ENCODE measurements at places on chromosomes 1 and 21.

- no peak for DNase-seq
Measured at GRCh38 chr1:66271904-66272254, 262.1 kb upstream of the SGIP1 start.

GRCh38 chr1:79896140-79896539, 889.6 kb upstream of the ADGRL4 start:
- DNase-seq: no peak

DNA sequence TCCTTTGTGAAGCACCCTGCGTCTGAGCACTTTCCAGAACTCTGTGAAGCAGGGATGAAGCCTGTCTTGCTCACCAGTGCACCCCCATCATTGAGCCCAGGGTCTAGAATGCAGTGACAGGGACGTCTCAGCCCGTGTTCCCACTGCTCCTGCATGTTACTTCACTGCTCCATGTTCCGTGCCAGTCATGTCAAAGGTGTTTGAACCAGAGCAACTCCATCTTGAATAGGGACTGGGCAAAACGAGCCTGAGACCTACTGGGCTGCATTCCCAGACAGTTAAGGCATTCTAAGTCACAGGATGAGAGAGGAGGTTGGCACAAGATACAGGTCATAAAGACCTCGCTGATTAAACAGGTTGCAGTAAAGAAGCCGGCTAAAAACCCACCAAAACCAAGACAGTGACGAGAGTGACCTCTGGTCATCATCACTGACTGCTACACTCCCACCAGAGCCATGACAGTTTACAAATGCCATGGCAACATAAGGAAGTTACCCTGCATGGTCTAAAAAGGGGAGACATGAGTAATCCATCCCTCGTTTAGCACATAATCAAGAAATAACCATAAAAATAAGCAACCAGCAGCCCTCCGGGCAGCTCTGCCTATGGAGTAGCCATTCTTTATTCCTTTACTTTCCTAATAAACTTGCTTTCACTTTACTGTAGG, 63.2 kb downstream of the SDC3 start:
- DNase-seq: no peak

GRCh38 chr1:36859926-36860325, 174.4 kb downstream of the GRIK3 start:
- DNase-seq: no peak

- no peak for DNase-seq
Measured at GRCh38 chr1:24308365-24309015, 10.7 kb upstream of the GRHL3 start.

GRCh38 chr1:71167505-71167904, 86.7 kb upstream of the ZRANB2 start:
- DNase-seq: no peak

GRCh38 chr1:214989341-214989740, 93.2 kb upstream of the KCNK2 start:
- DNase-seq: peak; percentile 79
